NCI-H1417 (cell line): ENCODE measurements at places on chromosomes 16 and 17.
A peak's percentile ranks its signal among the peaks of the same experiment; 100 is the strongest.

DNA sequence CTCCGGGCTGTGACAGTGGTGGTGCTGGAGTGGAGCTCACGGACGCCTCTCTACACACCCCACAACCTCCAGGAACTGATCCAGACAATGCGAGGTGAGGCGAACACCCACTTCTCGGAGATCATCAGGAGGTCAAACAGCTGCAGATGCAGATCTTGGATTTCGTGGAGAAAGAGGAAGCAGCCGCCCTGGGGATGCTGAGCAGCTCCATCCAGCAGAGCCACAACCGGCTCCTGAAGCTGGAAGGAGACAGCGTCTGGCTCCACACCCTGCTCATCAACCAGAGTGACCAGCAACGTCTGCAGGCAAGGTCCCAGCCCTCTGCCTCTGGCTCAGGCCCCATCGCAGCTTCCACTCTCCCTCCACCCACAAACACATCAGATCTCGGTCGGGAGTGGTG lies 13.2 kb upstream of the SLC16A5 start:
- no peak for DNase-seq

DNA sequence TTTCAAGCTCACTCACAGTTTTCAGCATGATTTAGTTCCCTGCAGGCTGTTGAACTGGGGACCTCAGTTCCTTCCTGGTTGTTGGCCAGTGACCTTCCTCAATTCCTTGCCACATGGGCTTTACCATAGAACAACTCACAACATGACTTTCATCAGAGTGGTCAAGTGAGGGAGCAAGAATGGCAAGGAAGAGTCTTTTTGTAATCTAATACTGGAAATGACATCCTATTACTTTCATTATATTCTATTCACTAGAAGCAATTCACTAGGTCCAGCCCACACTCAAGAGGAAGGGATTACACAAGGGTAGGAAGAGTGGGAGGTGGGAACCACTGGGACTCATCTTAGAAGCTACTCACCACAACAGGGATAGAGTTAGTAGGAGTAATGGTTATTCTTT lies 57.6 kb downstream of the SYT17 start:
- DNase-seq = no peak

DNA sequence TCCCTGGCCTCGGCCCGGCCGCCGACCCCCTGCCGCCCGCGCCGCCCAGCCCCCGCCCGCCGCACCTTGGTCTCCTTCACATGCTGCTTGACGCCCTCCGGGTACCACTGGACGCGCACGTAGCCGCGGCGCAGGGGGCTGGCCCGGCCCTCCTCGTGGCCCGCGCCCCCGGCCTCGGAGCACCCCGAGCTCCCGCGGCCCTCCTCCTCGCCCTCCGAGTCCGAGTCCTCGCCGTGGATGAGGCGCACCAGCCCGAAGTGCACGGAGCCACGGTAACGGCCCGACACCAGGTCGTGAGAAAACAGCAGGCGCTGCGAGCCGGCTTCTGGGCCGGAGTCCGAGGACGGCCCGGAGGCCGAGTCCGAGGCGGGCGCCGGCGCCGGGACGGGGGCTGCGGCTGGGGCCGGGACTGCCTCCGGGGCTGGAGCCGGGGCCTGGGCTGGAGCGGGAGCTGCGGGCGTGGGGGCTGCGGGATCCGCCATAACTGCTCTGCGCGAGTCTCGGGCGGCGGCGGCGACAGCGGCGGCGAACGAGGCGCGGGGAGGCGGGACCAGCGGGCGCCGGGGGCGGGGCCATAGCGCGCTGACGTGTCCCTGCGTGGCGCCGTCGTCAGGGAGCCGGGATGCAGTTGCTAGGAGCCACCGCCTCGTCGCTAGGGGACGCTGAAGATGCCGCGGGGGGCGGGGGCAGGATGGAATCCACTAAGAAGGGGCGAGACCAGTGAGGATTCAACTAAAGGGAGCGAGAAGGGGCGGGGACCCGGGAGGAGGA lies at the start of gene UBE2O:
Gene UBE2O, minus strand, starts transcription at position 493 of the 771 bp plus-strand sequence. Its CDS starts 11 bp downstream, at position 482.
- peak; percentile 92 for DNase-seq

- DNase-seq = no peak
Measured at GRCh38 chr16:50652836-50653425, 28.2 kb downstream of the SNX20 start.

GRCh38 chr17:50495918-50496317 lies 12.3 kb upstream of the MYCBPAP start:
- no peak for DNase-seq

- DNase-seq = peak; percentile 81
Measured at GRCh38 chr16:10964039-10964890, 19.9 kb downstream of the CLEC16A start.

DNA sequence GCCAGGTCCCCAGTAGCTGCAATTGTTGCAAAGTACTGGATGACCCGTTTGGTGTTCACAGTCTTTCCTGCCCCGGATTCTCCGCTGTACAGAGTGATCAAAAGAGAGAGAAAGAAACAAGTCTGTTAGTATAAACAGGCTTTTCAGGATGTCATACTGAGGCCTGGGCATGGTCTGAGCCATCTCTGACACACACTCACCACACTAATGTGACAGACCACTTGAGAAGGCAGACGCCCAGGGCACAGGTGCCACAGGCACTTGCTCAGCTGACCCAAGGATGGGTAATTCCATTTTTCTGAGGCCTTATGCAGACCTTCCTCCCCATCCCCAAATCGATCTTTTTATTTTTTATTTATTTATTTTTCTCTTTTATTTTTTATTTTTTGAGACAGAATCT lies 7.5 kb downstream of the MYH3 start:
- no peak for DNase-seq

- DNase-seq = no peak
Measured at GRCh38 chr17:73738751-73739575, 94.7 kb upstream of the SDK2 start.

DNA sequence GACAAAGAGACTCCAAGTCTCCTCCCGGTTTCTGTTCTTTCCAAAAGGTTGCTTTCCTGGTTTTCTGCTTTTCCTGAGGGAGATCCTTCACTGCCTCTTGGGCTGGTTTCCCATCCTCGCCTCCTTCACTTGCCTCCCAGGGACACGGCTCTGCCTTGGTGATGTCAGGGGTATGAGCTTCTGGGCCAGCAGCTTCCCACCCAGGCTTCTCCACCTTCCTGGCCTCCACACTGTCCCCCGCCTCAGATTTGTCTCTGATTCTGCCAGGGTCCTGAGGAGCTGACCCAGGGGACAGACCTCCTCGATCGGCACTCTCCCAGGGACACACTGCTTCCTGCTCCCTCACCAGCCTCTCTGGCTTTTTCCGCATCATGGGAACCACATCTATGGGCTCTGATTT lies 14.5 kb downstream of the GPR179 start:
- no peak for DNase-seq

DNA sequence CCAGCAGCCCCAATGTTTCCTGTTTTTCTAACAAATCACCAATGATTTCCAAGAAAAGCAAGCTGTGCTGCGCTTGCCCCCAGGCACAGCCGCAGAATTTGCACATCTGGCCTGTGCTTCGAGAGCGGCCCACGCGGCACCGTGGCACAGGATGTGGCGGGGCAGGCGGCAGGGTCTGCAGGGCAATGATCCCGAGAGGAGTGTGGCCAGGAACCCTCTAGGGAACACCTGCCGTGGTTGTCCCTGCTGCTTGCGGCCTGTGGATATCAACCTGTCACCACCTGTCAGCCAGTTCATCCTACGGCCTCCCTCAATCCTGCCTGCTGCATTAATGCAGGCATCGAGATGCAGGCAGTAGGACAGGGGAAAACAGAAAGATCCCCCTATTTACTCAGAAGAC lies 24.0 kb downstream of the PIK3R5 start:
- no peak for DNase-seq

GRCh38 chr17:57834146-57834741 lies 15.6 kb downstream of the MRPS23 start:
- DNase-seq = peak; percentile 72
